ENCODE measurements at places on chromosomes 6 and 20.

GRCh38 chr6:16140607-16141006 is 11.7 kb downstream of the MYLIP start:
- DNase-seq: no peak

- no peak for DNase-seq
Measured at GRCh38 chr6:43845646-43846045, 75.6 kb downstream of the VEGFA start.

DNA sequence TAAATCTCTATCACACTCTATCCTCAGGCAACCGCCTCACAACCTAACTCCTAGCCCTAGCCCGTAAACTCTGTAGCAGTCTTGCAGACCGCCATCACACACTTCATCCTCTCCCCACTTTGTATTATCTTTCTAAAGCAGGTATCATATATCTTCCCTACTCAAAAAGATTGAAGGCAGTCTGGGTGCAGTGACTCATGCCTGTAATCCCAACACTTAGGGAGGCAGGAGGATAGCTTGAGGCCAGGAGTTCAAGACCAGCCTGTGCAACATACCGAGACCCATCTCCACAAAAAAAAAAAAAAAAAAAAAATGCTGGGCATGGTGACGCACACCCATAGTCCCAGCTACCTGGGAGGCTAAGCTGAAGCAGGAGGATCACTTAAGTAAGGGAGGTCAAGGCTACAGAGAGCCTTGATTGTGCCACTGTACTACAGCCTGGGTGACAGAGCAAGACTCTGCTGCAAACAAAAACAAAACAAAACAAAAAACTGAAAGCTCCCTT is 22.9 kb downstream of the RANBP9 start:
- no peak for DNase-seq

DNA sequence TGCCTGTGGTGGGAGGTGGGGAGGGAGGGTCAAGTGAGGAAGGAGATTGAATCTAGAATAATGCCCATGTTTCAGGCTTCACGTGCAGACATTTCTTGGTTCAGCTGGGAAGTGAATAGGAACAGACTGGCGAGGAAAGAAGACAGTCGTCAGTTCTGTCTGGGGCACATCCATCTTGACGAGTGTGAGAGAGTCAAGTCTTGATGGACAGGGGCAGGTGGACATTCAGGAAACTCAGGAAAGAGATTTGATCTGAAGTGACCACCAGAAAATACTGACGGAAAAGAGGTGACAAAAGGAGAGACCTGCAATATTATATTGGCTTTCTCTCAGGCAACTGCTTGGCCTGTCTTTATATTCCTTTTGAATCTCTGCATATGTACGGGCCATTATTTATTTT is 68.6 kb downstream of the ESR1 start:
- DNase-seq: no peak

DNA sequence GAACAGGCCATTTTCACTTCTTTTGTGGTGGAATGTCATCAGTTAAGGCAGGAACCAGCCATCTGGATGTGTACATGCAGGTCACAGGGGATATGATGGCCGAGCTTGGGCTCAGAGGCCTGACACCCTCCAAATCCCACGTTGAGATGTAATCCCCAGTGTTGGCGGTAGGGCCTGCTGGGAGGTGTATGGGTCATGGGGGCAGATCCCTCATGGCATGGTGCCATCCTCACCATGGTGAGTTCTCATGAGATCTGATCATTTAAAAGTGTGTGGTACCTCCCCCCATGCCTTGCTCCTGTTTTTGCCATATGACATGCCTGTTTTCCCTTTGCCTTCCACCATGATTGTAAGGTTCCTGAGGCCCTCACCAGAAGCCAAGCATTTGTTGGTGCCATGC is 26.8 kb downstream of the WDR27 start:
- no peak for DNase-seq

GRCh38 chr6:129050086-129050485 is 167.1 kb downstream of the LAMA2 start:
- no peak for DNase-seq

- DNase-seq: no peak
Measured at GRCh38 chr20:46111028-46111835, 6.9 kb upstream of the CD40 start.

- DNase-seq: no peak
Measured at GRCh38 chr20:39282619-39283092, 320.5 kb downstream of the DHX35 start.

GRCh38 chr6:128515550-128516513 is 4.6 kb downstream of the PTPRK start:
- DNase-seq: no peak

- no peak for DNase-seq
Measured at GRCh38 chr6:77015350-77015749, 447.9 kb downstream of the HTR1B start.

GRCh38 chr6:129138739-129139405 is 255.9 kb downstream of the LAMA2 start:
- DNase-seq: no peak

DNA sequence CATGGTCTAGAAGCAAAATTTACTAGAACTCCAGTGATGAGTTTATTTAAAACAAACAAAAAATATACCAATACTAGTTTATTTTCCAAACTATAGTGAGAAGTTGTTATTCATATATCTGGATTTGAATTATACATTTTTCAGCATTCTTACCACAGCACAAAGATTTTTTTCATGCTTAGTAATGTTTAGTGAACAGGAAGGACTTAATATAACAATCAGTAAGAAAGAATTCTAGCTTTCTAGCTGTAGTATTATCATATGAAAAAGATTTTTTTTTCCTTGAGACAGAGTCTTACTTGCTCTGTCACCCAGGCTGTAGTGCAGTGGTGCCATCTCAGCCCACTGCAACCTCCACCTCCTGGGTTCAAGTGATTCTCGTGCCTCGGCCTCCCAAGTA is 13.8 kb downstream of the MARCKS start:
- no peak for DNase-seq

DNA sequence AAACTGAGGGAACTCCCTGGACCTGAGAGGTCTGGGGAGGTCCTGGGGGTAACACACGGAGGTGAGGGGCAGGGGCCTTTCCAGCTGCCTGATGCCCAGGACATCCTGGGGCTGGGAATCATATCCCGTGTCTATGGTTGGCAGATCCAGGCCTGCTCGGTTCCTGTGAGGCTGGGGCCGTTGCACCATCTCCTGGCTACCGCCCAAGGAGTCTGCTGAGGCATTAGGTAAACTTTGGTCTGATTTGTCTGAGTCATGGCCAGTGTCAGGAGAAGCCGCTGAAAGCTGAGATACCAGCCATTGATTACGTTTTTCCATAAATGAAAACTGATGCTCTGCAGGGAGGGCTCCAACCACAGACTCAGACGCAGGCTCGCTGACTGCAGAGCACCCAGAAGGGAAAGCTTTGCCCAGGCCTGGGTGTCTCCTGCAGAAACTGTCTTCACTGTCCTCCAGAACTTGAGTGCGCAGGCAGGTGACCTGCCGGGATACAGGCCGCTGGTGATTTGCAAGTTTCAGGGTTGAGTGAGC is 14.2 kb downstream of the TRAF3IP2 start:
- DNase-seq: peak; percentile 74

GRCh38 chr6:55964136-55964535 is 88.7 kb upstream of the BMP5 start:
- DNase-seq: no peak

- DNase-seq: no peak
Measured at GRCh38 chr6:12331951-12332749, 42.0 kb downstream of the EDN1 start.

DNA sequence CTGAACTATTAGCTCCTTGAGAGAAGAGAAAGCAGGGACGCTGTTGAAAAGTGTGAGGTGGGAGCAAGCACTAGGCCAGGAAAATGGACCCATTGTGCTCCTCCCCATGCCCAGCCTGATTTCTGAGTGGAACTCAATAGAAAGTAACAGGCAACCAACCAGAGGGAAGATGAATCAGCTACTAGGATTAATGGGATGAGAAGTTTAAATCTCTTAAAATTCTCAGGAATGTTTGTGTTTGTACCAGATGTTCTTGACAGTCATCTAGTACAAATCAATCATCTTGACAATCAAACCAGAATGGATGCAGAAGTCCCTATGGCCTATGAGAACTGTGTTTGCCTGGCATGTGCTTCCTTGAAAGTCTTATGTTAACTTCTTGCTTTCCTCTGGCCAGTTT is 48.9 kb downstream of the HDDC2 start:
- DNase-seq: no peak

GRCh38 chr20:37379967-37380828 is 34.3 kb downstream of the SRC start:
- no peak for DNase-seq

GRCh38 chr6:119350202-119350951 is 816 bp upstream of the MAN1A1 start:
- DNase-seq: no peak

GRCh38 chr20:11200423-11200822 is 526.6 kb upstream of the JAG1 start:
- no peak for DNase-seq

- no peak for DNase-seq
Measured at GRCh38 chr20:40686893-40687292, 2.1 kb downstream of the MAFB start.

GRCh38 chr6:25727028-25727427 is 27.5 kb upstream of the SLC17A4 start:
- no peak for DNase-seq

- DNase-seq: no peak
Measured at GRCh38 chr6:105978974-105979373, 107.2 kb upstream of the PRDM1 start.

DNA sequence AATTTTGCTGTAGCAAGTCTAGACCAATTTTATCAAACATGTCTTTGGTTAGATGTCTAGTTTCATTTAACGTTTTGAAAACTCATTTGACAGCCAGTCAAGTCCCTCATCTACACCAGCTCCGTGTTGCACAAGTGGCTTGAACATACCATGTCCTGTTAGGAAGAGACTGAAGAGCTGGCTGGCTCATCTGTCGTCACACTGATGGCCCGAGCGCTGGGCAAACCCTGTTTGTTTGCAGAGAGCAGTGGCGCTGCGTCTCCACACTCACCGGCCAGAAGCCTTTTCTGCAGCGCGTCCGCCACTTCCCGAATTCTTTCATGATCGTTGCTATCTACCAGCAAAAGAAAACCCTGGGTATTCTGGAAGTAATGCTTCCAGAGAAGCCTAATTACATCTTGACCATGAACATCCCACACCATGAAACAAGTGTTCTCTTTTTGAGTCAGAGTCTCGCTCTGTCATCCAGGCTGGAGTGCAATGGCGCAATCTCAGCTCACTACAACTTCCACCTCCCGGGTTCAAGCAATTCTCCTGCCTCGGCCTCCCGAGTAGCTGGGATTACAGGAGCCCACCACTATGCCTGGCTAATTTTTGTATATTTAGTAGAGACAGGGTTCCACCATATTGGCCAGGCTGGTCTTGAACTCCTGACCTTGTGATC is 10.7 kb upstream of the TCFL5 start:
- DNase-seq: no peak

GRCh38 chr6:102670735-102671134 is 1277.2 kb downstream of the GRIK2 start:
- no peak for DNase-seq

DNA sequence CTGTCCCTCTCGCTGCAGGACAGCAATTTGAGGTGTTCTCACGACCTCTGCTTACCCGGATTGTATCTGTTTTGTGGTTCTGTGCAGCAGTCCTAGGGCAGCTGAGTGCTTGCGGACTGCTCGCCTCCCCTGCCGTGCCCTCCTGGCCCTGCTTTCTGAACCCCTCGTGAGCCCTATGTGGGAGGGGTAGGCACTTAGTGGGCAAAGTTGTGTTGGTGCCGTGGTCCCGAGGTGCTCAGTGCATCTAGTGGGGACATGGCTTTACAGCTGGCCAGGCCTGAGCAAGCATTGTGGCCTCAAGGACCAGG is 5.2 kb downstream of the TMEM181 start:
- no peak for DNase-seq

- DNase-seq: no peak
Measured at GRCh38 chr6:150761771-150762170, 103.7 kb upstream of the MTHFD1L start.

DNA sequence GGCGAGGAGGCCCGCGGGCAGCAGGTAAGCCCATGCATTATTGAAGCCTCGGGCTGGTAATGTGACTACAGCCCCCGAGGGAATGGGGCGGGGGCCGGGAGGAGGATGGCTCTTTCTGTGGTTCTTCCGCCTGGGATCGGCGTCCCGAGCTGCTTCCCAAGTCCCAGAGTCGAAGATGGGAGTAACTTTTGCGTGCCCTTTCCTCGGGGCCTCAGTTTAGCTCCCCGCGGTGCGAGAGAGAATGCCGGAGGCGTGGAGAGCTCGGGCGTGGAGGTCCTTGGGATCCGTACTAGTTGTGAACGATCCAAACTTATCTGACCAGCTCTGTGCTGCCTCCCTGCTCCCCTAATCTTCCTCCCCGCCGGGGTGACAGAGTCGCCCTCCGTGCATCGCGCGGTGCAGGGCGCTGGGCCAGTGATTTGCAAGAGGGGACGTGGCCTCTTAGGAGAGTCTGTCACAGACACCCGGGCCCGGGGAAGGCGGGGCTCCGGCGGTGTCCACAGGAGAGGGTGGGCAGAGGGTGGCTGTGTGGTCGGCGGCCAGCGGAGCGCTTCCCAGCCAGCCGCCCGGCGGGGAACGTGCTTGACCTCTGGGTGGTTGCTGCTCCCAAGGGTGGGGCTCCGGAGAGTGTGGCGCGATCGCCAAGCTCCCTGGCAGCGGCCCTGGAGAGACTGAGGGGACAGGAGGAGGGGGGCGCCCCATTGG is 815 bp downstream of the UTRN start:
- DNase-seq: peak; percentile 36

- no peak for DNase-seq
Measured at GRCh38 chr20:63327231-63327745, 33.9 kb downstream of the CHRNA4 start.

GRCh38 chr20:48398506-48399449 is 429.0 kb downstream of the PREX1 start:
- no peak for DNase-seq

GRCh38 chr6:168658059-168658458 is 217.1 kb downstream of the SMOC2 start:
- DNase-seq: no peak

- no peak for DNase-seq
Measured at GRCh38 chr6:111047244-111047643, 40.1 kb upstream of the SLC16A10 start.

GRCh38 chr20:61253640-61254511 is 1.8 kb downstream of the CDH4 start:
- no peak for DNase-seq

DNA sequence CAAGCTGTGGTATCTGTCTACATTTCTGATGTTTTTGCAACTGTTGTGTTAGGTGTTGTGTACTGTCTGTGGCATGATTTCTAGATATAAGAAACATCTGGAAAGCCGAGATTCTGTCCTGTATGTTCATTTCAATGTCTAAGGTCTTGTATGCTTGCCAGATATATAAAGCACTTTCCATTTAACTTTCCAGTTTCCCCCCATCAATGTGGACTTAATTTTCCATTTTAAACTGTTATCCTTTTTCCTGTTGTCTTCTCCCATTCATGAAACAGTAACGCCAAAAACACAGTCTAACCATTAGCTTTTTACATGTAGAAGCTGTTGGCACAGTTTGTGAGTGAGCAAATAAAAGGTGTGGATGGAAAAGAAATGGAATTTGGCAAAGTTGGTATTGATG is 181.6 kb downstream of the FARS2 start:
- DNase-seq: no peak
